ENCODE measurements at places on chromosomes 1 and 21.

DNA sequence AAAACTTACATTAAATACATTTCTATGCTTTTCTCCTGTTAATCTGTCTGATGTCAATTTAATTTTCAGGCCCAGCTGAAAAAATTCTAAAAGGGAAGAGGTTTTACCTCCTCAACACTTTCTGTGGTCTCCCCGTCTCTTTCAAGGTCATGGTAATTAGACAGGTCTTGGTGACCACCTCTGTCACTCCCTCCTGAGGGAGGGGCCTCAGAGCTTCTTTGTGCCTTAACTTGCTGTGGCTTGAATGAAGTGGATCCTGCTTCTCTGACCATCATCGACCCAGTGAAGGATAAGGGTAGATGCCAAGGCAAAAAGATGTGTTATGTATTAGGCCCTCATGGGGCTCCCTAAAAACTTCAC lies 40.8 kb upstream of the OSBPL9 start:
- DNase-seq = no peak

DNA sequence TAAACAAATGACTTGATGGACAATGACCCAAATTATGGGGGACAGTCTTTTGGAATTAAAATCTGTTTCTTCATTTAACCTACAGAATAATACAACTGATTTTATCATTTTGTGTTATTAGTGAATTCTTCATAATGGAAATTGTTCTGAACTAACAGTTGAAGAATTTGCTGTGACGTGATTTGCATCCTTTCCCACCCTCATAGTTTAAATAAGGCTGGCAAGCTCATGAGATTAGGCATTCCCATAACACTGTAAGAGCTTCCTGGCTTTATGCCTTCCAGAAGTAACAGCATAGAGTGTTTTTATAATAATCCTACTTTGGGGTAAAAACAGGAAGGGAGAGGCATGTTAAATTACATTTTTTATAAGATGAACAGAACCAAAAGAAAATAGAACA lies 95.7 kb downstream of the ATP6V1G3 start:
- DNase-seq = no peak

DNA sequence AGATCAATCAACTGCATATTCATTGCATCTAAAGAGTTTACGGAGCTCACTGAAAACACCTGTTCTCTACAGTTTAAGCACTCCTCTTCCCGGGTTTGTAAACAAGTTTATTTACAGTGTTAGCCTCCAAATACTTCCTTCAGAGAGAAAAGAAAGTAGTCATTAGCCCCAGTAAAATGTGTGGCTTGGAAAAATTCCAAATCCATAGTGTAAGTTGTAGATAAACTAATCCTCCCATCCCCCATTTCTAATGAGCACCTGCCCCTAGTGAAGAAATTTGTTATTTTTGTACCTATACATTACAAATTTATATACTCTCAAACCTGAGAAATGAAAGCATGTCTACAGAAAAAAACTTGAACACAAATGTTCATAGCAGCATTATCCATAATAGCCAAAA lies 21.9 kb downstream of the PUM1 start:
- DNase-seq = no peak

DNA sequence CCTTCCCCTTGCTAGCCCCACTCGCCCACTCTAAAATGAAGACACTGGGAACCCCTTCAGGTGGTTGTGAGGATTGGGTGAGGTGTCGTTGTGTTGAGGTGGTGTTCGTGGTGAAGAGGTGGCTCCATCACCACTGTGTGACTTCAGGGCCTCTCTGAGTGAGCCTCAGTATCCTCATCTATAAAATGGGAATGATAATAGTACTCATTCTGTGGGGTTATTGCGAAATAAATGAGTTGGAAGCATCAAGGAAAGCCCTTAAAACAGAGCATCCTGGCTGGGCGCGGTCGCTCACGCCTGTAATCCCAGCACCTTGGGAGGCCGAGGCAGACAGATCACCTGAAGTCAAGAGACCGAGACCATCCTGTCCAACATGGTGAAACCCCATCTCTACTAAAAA lies 6.7 kb upstream of the MARCKSL1 start:
- DNase-seq = no peak

DNA sequence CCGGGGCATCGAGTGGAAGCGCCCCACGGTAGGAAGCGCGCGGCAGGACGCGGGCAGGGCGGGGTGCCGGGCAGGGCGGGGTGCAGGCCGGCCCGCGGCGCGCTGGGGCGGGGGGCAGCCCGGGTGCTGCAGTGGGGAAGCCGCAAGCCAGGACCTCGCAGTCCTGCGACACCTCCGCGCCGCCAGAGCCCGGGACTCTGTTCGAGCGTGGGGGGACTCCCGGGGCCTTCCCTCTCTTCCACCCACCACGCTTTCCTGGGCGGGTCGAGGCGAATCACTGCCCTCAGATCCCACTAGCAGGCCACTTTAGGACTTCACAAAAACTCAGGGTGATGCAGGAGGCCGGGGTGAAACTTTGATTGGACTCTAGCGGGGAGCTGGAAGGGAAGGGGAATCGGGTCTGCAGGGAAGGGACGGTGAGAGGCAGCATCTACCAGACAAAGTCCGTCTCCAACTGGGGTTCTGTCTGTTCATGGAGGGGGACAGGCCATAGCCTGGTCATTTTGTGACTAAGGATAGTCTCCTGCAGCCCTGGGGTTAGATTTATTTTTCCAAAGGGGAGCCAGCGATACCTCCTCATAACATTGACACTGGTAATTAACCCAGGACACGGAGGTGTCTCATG lies 623 bp downstream of the CAPN2 start:
- no peak for DNase-seq

GRCh38 chr1:20276485-20277159 lies 14.1 kb upstream of the VWA5B1 start:
- DNase-seq = no peak

DNA sequence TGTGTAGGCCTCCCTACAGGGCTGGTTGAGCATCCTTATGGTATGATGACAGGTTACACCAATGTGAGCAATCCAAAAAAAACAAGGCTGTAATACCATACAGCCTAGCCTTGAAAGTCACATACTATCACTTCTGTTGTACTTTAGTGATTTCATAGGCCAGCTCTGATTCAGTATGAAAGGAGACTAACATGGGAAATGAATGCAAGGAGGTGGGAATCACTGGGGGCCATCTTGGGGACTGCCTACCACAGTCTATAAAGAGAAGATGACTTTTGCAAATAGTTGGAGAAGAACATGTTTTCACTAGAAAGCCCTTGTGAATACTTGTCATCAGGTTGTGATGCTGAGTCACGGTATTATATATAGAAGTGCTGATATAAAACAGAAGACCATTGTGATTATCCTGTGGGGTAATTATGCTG lies 270.7 kb downstream of the S1PR1 start:
- no peak for DNase-seq

All from NCI-H524 (cell line).